ENCODE measurements at places on chromosomes 3 and 15.
A peak's percentile ranks its signal among the peaks of the same experiment; 100 is the strongest.

GRCh38 chr15:32933236-32933635, 215.4 kb downstream of the GREM1 start:
- H3K27ac ChIP-seq = peak overlapping the region; percentile 14
- peaks cover 14% of the 10 kb centered on the region for H3K36me3 ChIP-seq
- no peak overlapping the region for H3K4me3 ChIP-seq
- DNase-seq = no peak
- H3K27me3 ChIP-seq = no peaks in the 10 kb centered on the region

DNA sequence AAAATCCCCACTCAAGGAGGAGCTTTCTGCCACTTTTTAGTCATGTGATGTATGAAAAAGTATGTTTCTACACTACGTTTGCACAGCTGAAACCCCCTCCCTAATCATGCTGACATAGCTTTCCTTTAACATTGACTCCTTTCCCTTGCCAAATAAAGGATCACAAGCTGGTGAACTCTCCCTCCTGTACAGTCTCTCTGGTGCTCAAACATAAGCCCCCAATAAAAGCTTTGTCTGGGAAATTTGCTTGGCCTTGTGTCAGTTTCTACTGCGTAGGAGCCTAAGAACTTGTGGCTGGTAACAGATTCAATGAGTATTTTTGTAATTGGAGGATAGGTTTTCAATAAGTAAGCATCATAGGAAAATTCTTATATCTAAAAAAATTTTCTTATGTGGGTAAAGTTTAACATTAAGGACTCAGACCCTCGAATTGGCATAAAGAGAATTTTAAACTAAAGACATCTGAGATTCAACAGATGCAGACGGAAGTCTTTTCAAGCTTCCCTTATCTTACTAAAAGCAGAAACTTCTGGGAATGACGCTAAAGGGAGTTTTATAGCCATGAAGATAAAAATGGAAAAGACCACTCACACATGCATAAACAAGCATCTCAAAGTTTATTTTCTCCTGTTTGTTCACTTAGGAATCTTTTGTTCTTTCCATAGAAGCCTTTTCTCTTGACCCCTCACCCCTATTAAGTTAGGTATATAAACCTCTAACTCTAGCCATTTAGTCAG, 44.1 kb upstream of the P2RY1 start:
- no peak overlapping the region for H3K4me3 ChIP-seq
- H3K27me3 ChIP-seq = peaks cover 8% of the 10 kb centered on the region
- no peak overlapping the region for H3K27ac ChIP-seq

DNA sequence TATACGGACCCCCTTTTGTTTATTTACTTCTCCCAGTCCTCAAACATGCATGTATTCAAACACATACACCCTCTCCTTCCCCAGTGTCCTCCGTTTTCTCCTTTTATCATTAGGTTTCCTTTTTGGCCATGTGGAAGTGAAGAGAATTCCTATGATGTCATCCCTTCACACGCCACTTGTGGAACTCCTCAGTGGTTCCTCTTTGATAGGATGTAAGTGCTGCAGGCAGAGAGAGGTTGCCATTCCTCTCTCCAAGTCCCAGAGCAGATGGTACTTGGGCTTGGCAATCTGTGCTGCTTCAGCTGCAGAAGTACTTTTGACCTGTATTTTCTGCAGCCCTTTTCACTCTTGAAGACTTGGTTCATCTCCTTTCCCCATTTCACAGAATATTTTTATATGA, 32.9 kb upstream of the CRTC3 start:
- no peaks in the 10 kb centered on the region for H3K27me3 ChIP-seq
- no peaks in the 10 kb centered on the region for H3K4me1 ChIP-seq
- no peak for DNase-seq
- H3K36me3 ChIP-seq = peaks cover 67% of the 10 kb centered on the region

DNA sequence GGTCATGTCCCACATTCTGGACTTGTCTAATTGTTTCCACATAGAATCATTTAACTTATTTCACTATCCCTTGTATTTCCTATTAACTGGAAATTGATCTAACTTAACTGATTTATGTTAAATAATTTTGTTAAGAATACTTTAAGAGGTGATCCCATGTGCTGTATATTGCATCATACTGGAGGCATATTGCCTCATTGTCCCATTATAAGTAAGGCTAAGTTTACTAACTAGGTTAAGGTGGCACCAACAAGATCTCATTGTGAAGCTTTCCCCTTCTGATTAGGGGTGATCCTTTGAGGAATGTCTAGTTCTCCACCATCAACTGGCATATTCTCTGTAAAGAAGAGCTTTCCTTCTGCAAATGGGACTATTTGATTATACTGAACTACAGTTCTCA, 24.4 kb downstream of the MAP1A start:
- no peak for DNase-seq
- H3K36me3 ChIP-seq = peaks cover 2% of the 10 kb centered on the region

DNA sequence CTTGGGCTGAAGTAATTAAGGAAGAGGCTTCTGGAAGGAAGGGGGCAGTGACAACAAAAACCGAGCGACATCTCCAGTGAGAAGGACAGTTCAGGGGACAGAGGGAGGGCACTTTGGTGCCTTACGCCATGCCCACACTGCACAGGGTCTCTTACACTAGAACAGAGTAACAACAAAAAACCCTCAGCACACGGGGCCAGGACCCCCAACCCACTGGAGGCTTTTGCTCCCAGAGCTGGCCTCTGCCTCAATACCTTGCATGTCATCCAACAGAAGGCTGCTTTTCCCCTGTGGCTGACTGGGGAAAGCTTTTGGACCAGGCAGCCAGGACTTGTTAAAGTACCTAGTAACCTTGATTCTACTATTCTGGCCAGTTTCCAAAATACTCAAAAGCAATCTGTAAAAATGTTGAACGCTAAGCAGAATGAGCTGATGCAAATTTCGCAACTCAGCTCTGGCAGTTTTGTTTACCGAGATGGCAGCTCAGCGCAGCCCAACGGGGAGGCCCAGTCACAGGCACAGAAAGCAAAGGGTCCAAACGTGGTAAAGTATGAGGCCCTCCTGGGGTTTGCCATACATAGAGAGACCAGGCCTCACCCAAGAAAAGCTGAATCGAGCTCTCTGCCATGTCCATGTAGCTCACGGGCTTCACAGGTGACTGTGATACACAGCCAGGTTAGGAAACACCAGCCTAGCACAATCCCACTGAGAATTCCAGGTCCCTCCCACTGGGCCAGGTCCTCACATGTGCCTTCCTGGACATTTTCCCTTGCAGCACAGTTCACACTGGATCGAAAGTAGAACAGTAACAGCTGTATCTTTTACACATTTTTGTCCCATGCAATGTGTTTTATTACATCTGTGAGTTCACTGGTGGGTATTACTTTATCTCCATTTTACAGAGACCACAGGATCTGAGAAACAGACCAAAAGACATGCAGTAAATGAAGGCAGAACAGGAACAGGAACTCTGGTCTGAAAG, 6.0 kb downstream of the CHCHD4 start:
- peaks cover 13% of the 10 kb centered on the region for H3K36me3 ChIP-seq
- H3K4me3 ChIP-seq = no peak overlapping the region
- no peaks in the 10 kb centered on the region for H3K27me3 ChIP-seq

- DNase-seq = no peak
- H3K27ac ChIP-seq = no peak overlapping the region
- no peaks in the 10 kb centered on the region for H3K36me3 ChIP-seq
- H3K4me3 ChIP-seq = no peak overlapping the region
Measured at GRCh38 chr15:67815036-67815592, 10.2 kb upstream of the SKOR1 start.

DNA sequence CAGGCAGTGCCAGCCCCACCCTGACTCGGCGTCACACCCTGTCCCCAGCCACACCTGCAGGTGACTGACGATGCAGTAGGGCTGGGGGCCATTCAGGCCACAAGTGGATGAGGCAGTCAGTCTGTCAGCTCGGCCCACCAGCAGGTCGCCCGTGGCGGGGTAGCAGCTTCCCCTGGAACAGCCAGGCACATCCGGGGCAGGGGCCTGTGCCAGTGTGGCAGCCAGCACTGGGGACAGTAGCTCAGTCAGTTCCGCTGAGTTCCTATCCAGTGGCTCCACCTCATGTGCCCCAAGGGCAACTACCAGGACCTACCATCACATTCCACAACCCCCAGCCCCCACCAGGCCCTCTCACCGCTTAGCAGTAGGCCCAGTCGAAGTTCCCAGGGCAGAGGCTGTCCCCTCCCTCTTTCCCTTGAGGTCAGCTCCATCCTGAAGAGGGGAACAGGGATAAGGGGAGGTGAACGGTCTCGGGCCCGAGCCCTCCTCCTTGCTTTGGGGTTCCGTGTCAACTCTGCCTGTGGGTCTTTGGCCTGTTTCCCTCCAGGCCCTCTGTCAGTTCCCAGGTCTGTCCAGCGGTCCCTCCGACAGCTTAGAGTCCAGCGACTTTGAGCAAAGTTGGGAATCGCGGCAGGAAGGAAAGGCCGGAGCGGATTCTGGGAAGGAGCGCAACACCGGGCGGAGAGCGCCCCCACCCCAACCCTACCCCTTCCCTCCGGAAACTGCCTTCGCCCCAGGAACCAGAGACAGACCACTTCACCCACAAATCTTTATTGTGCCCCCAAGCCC, at the start of gene LAMB2:
Gene LAMB2, minus strand, starts transcription at position 614 of the 789 bp plus-strand sequence. Its CDS starts 183 bp downstream, at position 431.
- DNase-seq = peak; percentile 90
- H3K27me3 ChIP-seq = no peaks in the 10 kb centered on the region
- H3K27ac ChIP-seq = peak within 1 kb of the TSS; percentile 92
- peak within 1 kb of the TSS; percentile 89 for H3K4me3 ChIP-seq
- H3K36me3 ChIP-seq = peaks cover 10% of the 10 kb centered on the region

DNA sequence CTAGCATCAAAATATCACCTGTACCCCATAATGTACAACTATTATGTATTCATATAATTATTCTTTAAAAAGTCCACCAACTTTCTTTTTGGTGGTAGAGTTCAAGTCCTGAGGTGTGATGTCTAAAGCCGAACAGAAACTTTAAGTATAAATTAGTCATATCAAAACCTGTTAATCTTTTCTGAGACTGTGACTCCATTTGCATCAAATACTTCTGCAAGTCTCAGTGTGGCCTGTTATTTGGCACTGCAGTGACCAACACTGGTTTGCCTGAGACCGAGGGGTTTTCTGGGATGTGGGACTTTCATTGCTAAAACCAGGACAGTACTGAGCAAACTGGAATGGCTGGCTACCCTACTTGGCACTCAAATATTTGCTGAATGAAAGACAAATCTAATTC, 7.3 kb downstream of the NGLY1 start:
- H3K4me3 ChIP-seq = no peak overlapping the region
- peaks cover 58% of the 10 kb centered on the region for H3K36me3 ChIP-seq
- H3K27me3 ChIP-seq = no peaks in the 10 kb centered on the region
- H3K4me1 ChIP-seq = peaks cover 13% of the 10 kb centered on the region

- no peak overlapping the region for H3K27ac ChIP-seq
- H3K36me3 ChIP-seq = peaks cover 48% of the 10 kb centered on the region
- no peaks in the 10 kb centered on the region for H3K4me1 ChIP-seq
- no peaks in the 10 kb centered on the region for H3K27me3 ChIP-seq
Measured at GRCh38 chr15:25331860-25332259, 107.0 kb downstream of the UBE3A start.

GRCh38 chr3:167109746-167110145, 270.4 kb downstream of the ZBBX start:
- H3K4me3 ChIP-seq = no peak overlapping the region
- no peaks in the 10 kb centered on the region for H3K4me1 ChIP-seq
- H3K27me3 ChIP-seq = peaks cover 2% of the 10 kb centered on the region

DNA sequence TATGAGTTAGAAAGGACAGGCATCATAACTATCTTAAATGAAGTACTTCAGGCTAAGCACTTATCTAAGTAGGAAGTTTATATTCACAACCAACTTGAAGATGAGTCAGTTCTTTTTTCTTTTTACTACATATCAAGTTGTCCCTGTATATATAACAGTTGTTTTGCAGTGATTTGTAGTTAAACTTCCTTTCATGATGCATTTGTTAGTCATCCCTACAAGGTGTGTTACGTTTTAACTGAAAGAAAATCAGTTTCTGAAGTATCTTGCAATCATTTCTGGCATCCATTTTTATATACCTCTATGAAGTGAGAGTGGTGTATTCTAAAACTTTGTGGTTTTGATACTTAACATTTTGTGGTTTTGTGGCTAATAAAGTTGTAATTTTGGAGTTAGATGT, 46.1 kb downstream of the ZFAND6 start:
- no peak overlapping the region for H3K4me3 ChIP-seq
- H3K27me3 ChIP-seq = no peaks in the 10 kb centered on the region
- peaks cover 14% of the 10 kb centered on the region for H3K36me3 ChIP-seq
- no peak overlapping the region for H3K27ac ChIP-seq
- no peak for DNase-seq
- H3K4me1 ChIP-seq = peaks cover 10% of the 10 kb centered on the region

- peak overlapping the region; percentile 93 for H3K27ac ChIP-seq
- peaks cover 35% of the 10 kb centered on the region for H3K4me1 ChIP-seq
- no peaks in the 10 kb centered on the region for H3K27me3 ChIP-seq
- peaks cover 8% of the 10 kb centered on the region for H3K36me3 ChIP-seq
- no peak for DNase-seq
Measured at GRCh38 chr3:184582646-184583577, 21.3 kb downstream of the EPHB3 start.

DNA sequence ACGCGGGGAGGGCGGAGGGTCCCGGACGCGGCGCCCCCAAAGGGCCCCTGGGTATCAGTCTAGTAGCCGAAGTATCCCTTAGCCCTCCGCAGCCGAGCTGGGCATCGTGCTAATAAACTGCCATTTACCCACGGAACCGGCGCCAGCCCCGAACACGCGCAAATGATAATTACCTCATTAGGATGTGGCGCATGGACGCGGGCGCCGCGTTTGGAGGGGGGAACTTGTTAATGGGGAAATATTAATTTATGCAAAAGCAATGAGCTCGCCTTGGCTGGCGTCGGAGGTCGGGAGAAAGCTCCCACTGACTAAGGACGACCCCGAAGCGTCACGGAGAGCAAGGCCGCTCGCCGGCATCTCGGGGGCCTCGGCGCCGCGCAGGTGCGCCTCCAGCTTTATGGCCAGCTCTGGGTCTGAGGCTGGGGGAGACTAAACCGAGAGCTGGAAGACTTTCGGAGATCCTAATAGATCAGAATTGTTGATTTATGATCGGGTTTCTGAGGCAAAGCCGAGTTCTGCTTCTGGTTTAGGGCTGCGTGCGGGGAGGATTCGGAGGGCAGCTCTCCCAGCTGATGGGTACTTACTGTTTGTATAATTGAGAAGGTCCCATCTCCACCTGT, 474 bp upstream of the FEZF2 start:
- H3K27me3 ChIP-seq = peaks cover 86% of the 10 kb centered on the region
- H3K4me3 ChIP-seq = peak overlapping the region; percentile 62
- peaks cover 47% of the 10 kb centered on the region for H3K4me1 ChIP-seq
- no peak for DNase-seq

- H3K4me1 ChIP-seq = peaks cover 4% of the 10 kb centered on the region
- DNase-seq = no peak
- H3K4me3 ChIP-seq = no peak overlapping the region
- no peak overlapping the region for H3K27ac ChIP-seq
Measured at GRCh38 chr15:58977887-58978286, 9.6 kb upstream of the RNF111 start.

GRCh38 chr3:127732303-127732702, 59.6 kb downstream of the ABTB1 start:
- no peak overlapping the region for H3K4me3 ChIP-seq
- H3K27me3 ChIP-seq = no peaks in the 10 kb centered on the region
- peaks cover 59% of the 10 kb centered on the region for H3K4me1 ChIP-seq
- no peak for DNase-seq

- no peak overlapping the region for H3K27ac ChIP-seq
- peaks cover 2% of the 10 kb centered on the region for H3K36me3 ChIP-seq
- DNase-seq = no peak
- H3K27me3 ChIP-seq = no peaks in the 10 kb centered on the region
- no peak overlapping the region for H3K4me3 ChIP-seq
Measured at GRCh38 chr15:90016721-90017120, 15.6 kb downstream of the ZNF710 start.

- peaks cover 48% of the 10 kb centered on the region for H3K4me1 ChIP-seq
- H3K27ac ChIP-seq = peak overlapping the region; percentile 29
- H3K4me3 ChIP-seq = no peak overlapping the region
- H3K36me3 ChIP-seq = no peaks in the 10 kb centered on the region
Measured at GRCh38 chr3:79249701-79250100, 518.1 kb downstream of the ROBO1 start.
